CD4-positive, alpha-beta T cell treated with Interleukin-1 beta for 1 hour (primary cell): ENCODE measurements at places on chromosomes 3 and 15.

GRCh38 chr3:33858131-33858530, 59.7 kb downstream of the PDCD6IP start:
- DNase-seq = no peak

GRCh38 chr3:114022145-114022802, 34.1 kb downstream of the CCDC191 start:
- DNase-seq = no peak

DNA sequence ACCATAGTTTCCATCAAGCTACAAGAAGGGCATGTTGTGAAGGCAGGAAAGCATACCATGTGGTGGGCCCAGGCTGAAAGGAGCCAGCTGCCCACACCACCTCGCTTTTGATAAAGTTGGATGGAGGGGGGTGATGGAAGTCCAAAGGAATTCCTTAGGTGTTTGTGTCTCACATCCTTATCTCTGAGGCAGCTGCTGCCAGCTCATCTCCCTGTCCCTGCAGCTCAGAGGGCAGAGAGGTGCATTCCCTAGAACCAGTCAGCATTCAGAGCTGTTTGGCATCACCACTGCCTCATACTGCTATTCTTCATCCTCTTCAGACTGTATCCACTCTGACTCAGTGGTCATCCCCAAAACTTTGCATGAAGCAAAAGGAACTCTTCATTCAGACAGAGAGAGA, 141.5 kb upstream of the BFSP2 start:
- no peak for DNase-seq

GRCh38 chr3:150956376-150956775, 16.2 kb downstream of the CLRN1 start:
- DNase-seq = no peak

DNA sequence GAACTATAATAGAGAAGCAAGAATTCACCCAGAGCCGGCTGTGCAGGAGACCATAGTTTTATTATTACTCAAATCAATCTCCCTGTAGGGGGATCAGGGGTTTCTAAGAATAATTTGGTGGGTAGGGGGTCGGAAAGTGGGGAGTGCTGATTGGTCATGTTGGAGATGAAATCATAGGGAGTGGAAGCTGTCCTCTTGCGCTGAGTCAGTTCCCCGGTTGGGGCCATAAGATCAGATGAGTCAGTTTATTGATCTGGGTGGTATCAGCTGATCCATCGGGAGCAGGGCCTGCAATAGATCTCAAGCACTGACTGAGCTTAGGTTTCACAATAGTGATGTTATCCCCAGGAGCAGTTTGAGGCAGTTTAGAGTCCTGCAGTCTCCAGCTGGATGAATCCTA, 97.0 kb upstream of the SNRPN start:
- no peak for DNase-seq

GRCh38 chr15:84982301-84982920, 755 bp downstream of the PDE8A start:
- DNase-seq = peak; percentile 67

DNA sequence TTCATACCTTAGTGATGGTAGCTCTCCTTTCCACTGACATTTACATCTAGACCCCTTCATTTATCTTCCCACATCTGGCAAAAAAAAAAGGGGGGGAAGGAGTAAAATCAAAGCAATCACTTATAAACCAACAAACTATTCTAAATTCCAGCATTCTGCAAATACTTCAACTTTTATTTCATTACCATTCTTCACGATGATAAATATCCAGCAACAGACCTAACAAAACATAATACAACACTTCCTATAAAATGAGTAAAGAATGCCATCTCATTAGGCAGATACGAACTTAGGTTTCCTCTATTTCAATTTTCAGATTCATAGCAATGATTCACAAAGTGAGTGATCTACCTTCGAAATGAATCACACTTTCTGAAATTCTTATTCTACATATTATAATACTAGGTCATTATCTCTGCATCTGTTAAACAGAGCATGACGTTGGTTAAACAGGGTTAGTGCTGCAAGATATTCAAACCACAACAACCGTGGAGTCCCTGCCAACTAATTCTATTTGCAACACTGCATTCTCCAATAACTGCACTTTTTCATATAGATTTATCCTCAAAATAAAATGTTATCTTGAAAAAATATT, at the start of gene LRRFIP2:
TSS of gene LRRFIP2 (minus strand) at position 51 of the 595 bp plus-strand sequence. CDS start 25,599 bp downstream, outside the sequence.
- DNase-seq = peak; percentile 22

DNA sequence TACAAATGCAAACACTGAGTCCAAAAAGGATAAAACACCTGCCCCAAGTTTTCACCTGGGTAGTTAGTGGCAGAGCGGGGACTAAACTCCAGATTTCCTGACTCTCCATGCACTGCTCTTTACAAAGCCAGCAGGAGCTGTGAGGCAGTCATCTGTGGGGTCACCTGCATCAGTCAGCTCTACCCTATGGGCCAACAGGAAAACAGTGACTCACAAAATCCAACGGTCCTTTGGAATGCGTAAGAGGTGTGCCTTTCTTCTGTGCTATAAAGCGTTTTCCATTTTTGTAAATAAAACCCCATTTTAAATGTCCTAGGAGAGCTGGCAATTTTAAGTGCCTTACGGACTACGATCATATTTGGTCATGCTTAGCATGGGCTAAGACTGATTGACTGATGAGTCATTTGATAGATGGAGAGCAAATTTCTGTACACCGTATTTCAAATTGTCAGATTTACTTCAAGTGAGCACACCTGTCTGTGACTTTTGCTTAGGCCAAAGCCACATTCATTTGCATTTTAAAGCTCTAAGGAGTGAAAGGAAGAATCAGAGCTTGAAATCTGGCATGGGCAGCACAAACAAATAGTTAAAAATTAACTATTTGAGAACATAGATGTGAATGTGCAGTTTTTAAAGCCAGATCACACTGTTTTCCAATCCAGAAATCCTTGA, 4.4 kb upstream of the COL8A1 start:
- DNase-seq = no peak

GRCh38 chr3:9257092-9257491, 7.6 kb upstream of the SRGAP3 start:
- DNase-seq = no peak

GRCh38 chr3:98329392-98330124, 24.1 kb upstream of the OR5K4 start:
- DNase-seq = peak; percentile 51

GRCh38 chr3:125460233-125460632, 59.8 kb downstream of the SNX4 start:
- DNase-seq = no peak

GRCh38 chr3:18892047-18892446, 256.3 kb upstream of the KCNH8 start:
- no peak for DNase-seq
